CD4-positive, alpha-beta T cell treated with Interleukin-12 subunit alpha and Interleukin-12 subunit beta, for 1 hour (primary cell): ENCODE measurements at places on chromosomes 4 and X.

GRCh38 chr4:57492251-57492878, 382.2 kb upstream of the IGFBP7 start:
- DNase-seq: no peak

GRCh38 chr4:111678479-111678878, 466.8 kb upstream of the FAM241A start:
- DNase-seq: no peak

GRCh38 chr4:159682996-159683395, 580.1 kb downstream of the RAPGEF2 start:
- no peak for DNase-seq

DNA sequence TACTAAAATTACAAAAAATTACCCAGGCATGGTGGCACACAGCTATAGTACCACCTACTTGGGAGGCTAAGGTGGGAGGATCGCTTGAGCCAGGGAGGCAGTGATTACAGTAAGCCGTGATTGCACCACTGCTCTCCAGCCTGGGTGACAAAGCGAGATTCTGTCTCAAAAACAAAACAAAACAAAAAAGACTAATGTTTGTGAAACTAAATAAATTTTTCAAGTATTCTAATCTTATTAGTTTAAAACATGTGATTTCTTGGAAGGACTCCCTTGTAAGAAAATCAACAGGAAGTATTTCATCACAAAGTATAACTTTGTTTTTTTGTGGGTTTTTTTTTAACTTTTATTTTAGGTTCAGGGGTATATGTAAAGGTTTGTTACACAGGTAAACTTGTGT, 89.6 kb downstream of the EGF start:
- no peak for DNase-seq

GRCh38 chrX:108254636-108255035, 163.1 kb downstream of the ATG4A start:
- no peak for DNase-seq
